ENCODE measurements at places on chromosomes 11 and 22. TPM values are rescaled to one million over a fixed set of nuclear protein-coding genes. Genes with fewer than 3 reads are reported as not detected.

The TRPT1 gene
- 30.5 TPM for total RNA-seq

The F2 gene
- total RNA-seq = 0.17 TPM

DNA sequence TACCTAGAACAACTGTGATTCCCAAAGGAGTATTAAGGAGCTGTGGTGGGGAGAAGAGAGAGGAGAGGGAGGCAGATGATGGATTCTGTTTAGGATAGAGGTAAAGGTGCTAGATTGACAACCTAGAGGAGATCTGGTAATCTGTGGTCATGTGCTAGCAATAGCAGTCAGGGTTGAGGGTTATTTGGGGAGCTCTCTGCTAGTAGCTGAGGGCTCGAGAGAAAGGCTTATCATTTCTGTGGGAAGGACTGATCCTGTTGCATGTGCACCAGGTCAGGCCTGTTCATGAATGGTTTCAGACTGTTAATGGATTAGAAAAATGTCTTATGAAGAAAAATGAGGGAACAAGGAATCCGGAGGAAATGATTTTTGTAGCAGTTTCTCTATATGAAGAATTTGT lies 63.2 kb downstream of the MTMR3 start:
- peaks cover 30% of the 10 kb centered on the region for H3K4me1 ChIP-seq
- H3K4me3 ChIP-seq = no peak overlapping the region
- no peak overlapping the region for H3K27ac ChIP-seq

DNA sequence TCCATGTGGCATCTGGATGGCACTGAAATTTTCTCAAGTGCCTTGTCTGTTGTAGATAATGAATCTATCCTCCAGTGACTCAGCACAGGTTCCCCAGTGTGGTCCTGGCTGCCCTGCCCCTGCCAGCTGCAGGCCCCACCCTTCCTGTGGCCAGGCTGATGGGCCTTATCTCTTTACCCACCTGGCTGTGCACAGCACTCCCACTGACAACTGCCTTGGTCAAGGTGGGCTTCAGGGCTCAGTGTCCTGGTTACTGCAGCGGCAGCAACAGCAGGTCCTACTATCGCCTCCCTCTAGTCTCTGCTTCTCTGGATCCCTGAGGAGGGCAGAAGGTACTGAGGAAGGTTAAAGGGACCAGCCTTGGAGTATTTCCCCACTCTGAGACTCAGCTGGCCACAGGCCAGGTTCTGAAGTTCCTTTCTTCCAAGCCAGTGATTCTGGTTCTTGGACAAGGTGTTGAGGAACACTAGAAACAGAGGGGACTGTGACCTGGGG lies 3.1 kb downstream of the HMBS start:
- H3K4me1 ChIP-seq = peaks cover 35% of the 10 kb centered on the region
- H3K27ac ChIP-seq = peak overlapping the region; percentile 7
- DNase-seq = no peak
- H3K4me3 ChIP-seq = peak overlapping the region; percentile 15

DNA sequence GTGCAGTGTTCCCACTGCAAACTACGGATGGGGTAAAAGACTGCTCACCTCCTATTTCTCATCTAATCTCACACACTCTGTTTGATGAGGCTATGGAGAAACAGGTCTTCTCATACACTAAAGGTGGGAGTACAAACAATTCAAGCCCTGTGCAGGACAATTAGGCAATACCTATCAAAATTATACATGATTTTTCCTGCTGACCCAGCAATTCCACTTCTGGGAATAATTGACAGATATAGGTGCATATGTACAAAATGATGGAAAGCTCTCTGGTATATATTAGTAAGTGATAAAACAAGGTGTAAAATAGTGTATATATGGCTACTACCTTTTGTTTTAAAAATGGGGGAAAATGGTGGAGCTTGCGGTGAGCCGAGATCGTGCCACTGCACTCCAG lies 23.1 kb downstream of the BDNF start:
- no peak overlapping the region for H3K27ac ChIP-seq
- no peaks in the 10 kb centered on the region for H3K4me1 ChIP-seq
- H3K27me3 ChIP-seq = no peaks in the 10 kb centered on the region
- H3K36me3 ChIP-seq = peaks cover 3% of the 10 kb centered on the region
- no peak for DNase-seq

DNA sequence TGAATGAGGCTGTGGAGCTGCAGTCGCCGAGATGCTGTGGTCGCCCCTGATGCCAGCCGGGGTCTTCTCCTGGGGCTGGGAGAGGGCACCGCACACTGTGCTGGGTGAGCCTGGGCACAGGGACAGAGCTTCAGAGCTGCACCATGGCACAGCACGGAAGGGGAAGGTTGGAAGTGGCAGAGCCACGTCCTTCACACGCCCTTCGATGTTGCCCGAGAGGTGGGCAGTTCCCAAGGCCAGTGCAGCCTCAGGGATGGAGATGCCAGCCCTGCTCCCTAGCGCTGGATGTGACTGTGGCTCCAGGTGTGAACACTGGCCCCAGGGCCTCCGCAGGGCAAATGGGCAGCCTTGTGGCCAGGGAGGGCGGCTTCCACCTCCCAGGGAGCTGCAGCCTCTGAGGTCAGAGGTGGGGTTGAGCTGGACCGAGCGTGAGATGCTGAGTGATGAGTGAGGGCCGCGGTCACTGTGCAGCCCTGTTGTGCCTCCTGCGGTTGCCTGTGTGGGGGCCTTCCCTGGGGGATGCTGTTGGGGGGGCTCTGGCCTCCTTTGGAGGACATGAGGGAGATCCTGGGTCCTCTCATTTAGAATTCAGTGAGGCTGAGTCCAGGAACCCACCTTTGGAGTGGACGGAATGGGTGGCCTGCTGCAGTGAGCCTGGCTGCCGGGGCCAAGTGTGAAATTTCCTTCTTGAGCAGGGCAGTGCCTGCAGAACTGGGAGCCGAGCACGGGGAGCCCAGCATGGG lies 1090.0 kb downstream of the BRD1 start:
- no peak overlapping the region for H3K4me3 ChIP-seq
- H3K36me3 ChIP-seq = no peaks in the 10 kb centered on the region
- no peaks in the 10 kb centered on the region for H3K27me3 ChIP-seq
- H3K27ac ChIP-seq = no peak overlapping the region
- H3K4me1 ChIP-seq = no peaks in the 10 kb centered on the region
- DNase-seq = peak; percentile 48

DNA sequence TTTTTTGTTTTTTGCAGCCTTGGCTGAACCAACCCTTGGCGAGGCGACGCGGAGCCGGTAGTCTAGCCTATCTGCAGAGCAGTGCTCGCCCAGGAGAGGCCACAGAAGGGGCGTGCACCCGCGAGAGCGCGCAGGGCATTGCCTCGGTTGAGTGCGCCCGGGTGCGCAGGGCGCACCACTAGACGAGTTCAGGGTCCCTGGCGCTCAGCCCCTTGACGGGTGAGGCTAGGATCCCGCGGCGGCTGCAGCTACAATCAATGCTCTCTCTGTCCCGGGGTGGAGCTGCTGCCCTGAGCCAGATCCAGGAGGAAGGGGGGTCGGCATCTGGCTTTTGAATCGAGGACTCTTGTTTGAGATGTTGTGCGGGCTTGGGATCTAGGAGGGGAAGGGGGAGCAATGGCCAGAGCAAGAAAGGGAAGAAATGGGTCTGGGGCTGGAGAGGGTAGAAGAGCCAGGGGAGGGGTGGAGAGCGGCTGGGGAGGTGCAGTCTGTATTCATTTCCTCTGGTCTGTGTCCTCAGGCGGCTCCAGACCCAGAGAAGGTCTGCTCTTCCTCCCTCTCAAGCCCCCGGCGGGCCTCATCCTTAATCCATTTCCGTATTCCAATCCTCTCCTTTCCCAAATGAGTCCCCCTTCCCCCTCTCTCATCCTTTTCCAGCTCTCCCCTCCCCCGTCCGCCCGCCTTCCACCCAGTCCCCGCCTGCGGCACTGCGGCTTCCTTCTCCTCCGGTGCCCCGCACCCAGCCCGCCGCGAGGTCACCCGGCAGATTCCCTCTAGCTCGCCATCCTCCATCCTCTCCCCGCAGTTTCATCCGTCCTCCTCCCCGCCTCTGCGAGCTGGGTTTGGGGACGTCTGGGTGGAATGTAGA lies 797 bp downstream of the THY1 start:
- peaks cover 44% of the 10 kb centered on the region for H3K27me3 ChIP-seq
- H3K4me1 ChIP-seq = peaks cover 13% of the 10 kb centered on the region
- peak overlapping the region; percentile 39 for H3K4me3 ChIP-seq
- H3K36me3 ChIP-seq = no peaks in the 10 kb centered on the region

- no peaks in the 10 kb centered on the region for H3K36me3 ChIP-seq
- H3K27me3 ChIP-seq = peaks cover 22% of the 10 kb centered on the region
- H3K27ac ChIP-seq = no peak overlapping the region
- DNase-seq = no peak
These were observed 5.5 kb downstream of the USH1C start for GRCh38 chr11:17538731-17539130.

GRCh38 chr11:45500451-45500850 lies 165.0 kb downstream of the CHST1 start:
- H3K27ac ChIP-seq = no peak overlapping the region
- H3K4me3 ChIP-seq = no peak overlapping the region
- peaks cover 4% of the 10 kb centered on the region for H3K36me3 ChIP-seq
- no peak for DNase-seq
- H3K27me3 ChIP-seq = peaks cover 32% of the 10 kb centered on the region

DNA sequence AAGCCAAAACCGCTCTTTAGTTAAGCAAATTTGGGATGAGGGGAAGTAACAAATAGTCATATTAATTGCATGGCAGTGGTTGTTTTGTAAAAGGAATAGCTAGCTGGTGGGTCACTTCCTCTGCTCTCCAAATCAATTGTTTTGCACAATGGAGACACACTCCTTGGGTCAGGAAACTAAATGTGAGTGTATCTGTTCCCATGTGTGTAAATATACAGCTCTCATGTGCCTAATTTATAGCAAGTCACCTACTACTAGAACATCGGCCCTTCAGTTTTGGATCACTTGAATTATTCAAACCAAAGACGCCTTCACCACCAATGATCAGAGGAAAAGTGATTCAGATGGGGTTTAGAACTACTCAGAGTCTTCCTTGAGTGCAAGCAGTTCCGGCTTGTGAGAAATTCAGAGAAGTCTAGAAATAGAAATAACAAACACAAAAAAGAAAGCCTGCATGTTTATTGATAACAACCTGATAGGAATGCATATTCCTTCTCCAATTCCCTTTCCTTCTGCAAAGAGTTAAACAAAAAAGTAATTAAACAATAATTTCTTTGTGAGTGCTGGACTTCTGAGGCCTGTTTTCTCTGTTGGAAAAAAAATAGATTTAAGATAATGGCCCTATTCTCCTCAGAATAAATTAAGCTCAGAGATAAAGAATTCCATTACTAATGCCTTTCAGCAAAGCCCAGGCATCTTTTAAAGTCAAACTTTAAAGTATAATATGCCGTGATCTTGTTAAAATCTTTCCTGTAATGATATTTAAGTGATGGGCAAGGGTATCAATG lies 100.4 kb downstream of the KIRREL3 start:
- no peak overlapping the region for H3K27ac ChIP-seq
- no peaks in the 10 kb centered on the region for H3K36me3 ChIP-seq
- DNase-seq = no peak
- no peaks in the 10 kb centered on the region for H3K4me1 ChIP-seq
- no peak overlapping the region for H3K4me3 ChIP-seq

GRCh38 chr11:83746921-83747585 lies 460.9 kb upstream of the CCDC90B start:
- no peak overlapping the region for H3K4me3 ChIP-seq
- H3K27me3 ChIP-seq = peaks cover 9% of the 10 kb centered on the region
- H3K4me1 ChIP-seq = no peaks in the 10 kb centered on the region
- no peaks in the 10 kb centered on the region for H3K36me3 ChIP-seq

Data from natural killer cell treated with Interleukin-12 subunit alpha and Interleukin-12 subunit beta and Interleukin-15 and Interleukin-18, amount 100 ng/mL, for 72 hours (primary cell).